ENCODE measurements at places on chromosomes 7 and 10.

GRCh38 chr10:17961551-17962422, 10.1 kb downstream of the SLC39A12 start:
- no peak for DNase-seq

DNA sequence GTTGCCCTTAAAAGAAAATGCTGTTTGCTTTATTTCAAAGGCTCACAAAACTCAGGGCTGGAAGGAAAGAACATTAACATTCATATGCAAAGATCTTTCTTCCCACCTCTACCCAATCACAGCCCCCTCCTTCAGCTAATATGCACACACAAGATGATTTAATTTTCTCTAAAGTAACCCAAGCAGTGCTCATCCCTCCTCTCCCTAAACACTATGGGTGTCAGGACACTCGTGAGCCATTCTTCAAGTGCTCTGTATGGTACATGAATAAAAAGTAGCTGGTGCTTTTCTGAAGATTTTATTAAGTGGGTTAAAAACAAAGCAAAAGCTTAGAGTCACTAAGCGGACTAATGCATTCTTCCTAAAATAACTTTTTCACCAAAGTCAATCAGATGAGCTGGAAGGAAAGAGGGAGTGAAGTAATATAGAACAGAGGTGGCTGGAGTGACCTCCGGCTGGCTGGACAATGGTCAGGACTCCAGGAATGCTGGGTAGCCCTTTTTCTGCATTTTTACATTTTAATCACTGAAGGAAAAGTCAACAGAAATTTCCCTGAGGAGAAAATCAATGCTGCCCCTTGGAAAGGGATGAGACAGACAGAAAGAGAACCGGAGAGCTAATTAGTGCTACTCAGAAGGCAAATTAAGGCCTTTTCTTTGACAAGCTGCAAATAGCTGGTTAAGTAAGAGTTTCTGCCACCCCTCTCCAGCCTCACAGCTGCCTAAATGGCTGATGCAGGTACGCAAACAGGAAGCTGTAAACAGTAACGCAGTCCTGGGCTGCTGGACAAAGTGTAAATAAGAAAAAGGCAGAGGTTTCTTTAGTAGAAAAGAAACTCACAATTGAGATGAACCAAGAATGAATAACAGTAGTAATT, 6.6 kb downstream of the DGKI start:
- no peak for DNase-seq

GRCh38 chr7:114487174-114487573, 72.6 kb downstream of the FOXP2 start:
- DNase-seq, result no peak

DNA sequence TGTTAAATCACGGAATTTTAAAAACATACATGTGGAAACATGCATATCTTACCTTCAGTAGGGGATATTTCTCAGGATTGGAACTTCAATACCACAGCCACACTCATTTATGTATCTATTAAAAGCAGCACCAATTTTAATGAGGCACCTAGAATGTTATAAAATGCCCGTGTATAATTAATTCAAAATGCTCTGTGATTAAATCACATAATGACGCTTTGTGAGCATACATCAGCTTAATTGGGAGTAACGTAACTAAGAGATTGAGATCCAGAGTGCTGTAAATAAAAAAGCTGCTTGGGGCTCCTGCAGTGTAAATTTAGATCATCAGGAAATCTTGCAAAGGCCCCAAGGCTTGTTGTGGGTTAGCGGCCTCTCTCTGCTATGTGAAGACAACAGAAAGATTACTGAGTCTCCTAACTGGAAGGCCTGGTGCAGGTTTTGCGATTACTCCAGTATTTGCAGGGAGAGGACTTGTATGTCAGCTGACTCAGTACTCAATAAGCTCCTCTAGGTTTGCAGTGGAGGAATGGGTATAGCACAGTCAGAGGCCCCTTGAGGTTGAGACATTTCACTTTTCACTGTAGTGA, 195.5 kb upstream of the PHYHIPL start:
- DNase-seq, result no peak

GRCh38 chr7:150719960-150720891, 3.8 kb downstream of the GIMAP1 start:
- DNase-seq, result no peak
